ENCODE measurements at places on chromosomes 2 and 18.

DNA sequence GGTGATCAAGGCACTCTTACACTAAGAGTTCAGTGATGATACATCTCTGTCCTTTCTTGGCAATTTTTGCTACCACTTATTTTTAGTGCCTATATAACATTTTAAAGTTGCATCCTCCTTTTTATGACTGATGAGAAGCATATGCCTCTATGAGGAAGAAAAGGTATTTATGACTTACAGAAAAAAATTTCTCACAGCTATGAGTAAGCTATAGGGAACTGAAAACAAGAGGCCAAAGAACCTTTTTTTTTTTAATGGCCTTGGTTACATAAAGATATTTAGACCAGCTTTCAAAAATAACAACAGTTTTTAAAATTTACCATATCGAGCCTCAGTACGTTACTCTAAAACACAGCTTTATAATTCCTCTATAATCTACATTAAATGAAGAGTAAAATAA is 21.3 kb downstream of the MBD5 start:
- no peak for DNase-seq

DNA sequence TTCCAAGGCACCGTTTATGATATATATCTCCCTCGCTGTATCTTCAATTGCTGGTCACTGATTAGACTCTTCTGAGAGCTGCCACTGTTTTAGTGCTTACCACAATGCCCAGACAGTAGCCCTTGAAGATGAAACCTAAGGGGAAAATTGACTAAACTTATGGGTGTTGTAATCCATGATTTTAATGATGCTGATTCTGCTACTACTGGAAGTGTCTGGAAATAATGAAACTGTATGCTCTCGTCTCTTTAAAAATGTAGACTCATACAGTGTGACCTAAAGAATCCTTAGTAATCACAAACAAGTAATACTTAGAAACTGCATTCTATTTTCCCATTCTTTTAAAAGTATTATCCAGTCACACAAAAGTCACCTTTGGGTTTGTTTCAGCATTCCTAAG is 5.5 kb upstream of the SLC8A1 start:
- DNase-seq, result no peak

GRCh38 chr2:63614983-63615945 is 26.5 kb downstream of the MDH1 start:
- DNase-seq, result peak; percentile 89

DNA sequence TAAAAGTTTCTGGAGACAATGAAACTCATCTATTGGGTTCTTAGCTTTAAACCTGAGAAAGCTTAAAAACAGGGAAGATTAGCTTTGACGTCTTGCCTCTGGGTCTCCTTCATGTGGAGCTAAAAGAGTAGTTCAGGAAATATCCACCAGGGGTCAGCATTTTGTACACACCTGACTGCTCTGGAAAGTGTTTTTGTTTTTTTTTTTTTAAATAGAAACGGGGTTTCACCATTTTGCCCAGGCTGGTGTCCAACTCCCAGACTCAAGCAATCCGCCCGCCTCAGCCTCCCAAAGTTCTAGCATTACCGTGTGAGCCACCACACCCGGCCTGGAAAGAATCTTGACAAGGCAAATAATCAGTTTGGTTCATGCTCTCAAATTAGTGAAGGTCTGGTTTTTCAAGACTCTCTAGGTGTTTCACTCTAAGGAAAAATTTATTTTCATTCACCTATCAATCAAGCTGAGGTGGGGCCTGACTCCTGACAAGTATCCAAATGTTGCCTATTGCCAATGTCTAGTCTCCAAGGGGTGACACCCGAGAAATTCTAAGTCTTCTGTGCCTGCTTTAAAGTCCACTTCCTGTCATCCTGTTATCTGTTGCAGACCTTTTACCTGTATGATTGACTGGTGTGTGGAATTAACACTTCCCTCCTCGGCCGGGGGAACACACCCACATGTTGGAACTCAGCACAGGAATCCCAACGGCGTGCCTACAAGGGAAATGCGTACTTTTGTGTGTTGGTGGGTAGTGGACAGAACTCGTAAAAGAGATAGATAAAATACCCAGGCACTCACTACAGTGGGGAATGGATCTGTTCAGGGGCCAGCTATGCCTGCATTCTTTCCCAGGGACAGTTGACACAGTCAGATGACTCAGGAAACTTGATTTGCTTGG is 11.3 kb downstream of the IL1RN start:
- DNase-seq, result peak; percentile 84

DNA sequence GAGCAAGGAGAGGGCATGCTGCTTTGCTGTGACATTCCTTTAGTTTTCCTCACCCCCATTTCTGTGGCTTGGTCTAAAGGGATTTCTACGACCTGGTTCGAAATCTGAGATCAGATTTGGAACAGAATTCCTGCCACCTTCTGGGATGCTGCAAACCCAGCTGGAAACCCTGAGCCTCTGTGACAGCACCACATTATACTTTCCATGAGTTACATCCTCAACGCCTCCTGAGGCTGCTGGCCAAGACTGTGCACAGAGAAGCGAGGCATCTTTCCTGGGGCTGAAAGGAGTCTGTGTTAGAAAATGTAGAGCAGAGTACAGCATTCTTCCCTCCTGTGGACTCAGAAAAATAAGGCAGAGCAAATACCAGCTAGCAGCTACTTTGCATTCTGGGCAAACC is 138.1 kb upstream of the CHAC2 start:
- no peak for DNase-seq

Data from GM23338 (cell line).